ENCODE measurements at places on chromosomes 4 and X.

- no peak for DNase-seq
These were observed 1112.4 kb downstream of the STIM2 start for GRCh38 chr4:27973056-27973455.

DNA sequence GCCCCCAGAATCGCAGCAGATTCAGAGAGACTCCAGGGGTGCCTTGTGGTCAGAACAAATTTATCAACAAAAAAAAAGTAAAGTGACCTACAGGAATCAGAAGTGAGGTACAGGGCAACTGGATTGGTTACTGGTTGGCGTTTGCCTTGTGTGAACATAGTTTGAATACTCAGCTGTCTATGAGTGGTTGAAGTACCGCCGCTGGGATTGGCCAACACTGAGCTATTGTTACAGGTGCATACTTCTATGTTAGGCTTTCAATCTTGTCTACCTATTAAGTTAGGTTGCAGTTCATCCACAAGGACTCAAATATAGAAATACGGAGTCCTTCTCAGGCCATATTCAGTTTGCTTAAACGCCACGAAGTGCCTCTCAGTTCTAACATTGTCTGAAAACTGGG, 993.5 kb upstream of the PRKX start:
- no peak for DNase-seq

- no peak for DNase-seq
These were observed 56.3 kb upstream of the STOX2 start for GRCh38 chr4:183848805-183849204.

DNA sequence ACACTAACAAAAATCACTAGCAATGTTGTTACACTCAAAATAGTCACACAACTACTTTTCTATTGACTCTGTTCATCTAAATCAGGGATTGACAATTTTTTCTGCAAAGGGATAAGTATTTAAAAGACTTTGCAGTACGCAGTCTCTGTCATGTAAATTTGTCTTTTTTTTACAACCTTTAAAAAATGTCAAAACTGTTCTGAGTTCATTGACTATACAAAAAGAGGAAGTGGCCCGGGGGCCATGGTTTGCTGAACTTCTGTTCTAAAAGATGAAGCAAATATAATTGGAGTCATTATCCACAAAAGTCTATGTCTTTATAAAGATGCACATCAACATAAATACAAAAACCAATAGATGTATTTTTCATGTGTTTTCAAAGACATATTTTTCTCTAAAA, 1310.3 kb downstream of the RPA4 start:
- DNase-seq: no peak

DNA sequence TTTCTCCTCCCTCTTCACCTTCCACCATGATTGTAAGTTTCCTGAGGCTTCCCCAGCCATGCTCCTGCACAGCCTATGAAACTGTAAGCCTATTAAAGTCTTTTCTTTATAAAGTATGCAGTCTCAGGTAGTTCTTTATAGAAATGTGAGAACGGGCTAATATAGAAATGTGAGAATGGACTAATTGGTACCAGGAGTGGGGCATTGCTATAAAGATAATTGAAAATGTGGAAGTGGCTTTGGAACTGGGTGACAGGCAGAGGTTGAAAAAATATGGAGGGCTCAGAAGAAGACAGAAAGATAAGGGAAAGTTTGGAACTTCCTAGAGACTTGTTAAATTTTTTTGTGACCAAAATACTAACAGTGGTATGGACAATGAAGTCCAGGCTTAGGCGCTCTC, 959.3 kb downstream of the SH3BGRL start:
- DNase-seq: no peak

DNA sequence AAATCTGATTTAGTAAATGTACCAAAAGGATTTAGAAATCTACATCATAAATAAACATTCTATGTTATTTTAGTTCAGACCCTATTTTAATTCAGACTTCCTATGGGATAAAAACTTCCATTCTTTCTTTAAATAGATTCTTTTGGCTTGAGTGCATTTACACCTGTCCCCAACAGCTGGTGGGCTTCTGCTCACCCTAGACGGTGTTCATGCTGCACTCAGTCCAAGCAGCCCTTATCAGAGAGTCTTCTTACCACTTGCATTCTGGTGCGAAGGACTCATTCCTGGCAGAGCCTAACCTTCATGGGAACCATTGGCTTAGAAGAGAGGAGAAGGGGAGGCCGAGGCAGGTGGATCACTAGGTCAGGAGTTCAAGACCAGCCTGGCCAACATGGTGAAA, 57.3 kb downstream of the NPNT start:
- DNase-seq: no peak

DNA sequence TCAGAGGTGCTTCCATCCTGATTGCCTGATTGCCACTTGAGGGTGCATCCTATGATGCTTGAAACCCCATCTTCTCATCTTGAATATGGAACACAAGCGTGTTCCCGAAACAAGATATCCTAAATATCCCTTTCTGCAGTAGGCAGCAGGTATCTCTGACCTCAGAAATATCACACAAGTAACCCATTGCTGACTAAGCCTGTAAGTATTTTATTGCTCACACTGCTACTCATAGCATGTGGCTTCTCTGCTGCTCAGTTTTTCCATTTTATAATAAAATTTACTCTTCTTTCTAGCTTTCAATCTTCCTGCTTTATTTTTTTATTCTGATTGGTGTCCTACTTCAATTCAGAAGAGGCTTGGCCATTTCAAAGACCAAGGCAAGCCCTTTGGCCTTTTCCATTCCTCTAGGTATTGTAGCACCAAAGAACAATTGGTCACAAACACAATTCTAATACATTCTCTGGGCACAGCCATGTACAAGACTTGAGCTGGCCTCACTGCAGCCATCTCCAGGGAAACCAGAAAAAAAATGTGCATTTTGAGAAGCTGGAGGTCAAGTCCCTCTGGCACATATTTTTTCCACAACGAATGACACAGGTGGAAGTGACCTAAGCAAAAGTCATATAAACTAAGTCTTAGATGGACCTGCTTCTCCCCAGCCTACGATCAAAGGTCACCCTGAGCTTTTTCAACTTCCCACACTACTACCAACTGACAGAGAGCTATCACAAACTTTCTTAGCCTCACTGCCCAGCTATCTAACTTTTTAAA, 107.0 kb downstream of the OR13H1 start:
- DNase-seq: no peak

- DNase-seq: no peak
These were observed 139.9 kb upstream of the USP9X start for GRCh38 chrX:40945361-40945713.

DNA sequence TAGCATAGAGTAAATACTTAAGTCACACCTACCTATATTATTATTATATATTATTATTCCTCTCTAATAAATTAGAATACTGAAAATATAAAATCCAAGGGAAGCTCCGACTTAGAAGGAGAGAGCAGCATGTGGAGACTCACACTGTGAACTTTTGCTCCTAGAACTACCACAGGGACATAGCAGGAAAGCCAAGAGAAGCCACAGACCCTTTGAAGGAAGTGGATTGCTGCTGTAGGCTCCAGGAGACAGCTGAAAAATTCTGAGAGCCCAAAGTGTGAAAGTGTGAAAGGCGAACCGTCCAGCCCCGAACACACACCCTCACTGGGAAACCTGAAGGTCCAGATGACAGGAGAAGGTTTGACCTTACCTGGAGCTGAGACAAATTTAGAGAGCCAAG, 177.0 kb downstream of the FAM13A start:
- no peak for DNase-seq

GRCh38 chr4:79514621-79515329, 106.7 kb upstream of the GK2 start:
- no peak for DNase-seq

- no peak for DNase-seq
These were observed 56.1 kb downstream of the TSPAN5 start for GRCh38 chr4:98602270-98602669.

- DNase-seq: no peak
These were observed 4.1 kb upstream of the CPLX1 start for GRCh38 chr4:829761-830600.

GRCh38 chr4:188374871-188375270, 235.6 kb downstream of the TRIML1 start:
- DNase-seq: no peak

DNA sequence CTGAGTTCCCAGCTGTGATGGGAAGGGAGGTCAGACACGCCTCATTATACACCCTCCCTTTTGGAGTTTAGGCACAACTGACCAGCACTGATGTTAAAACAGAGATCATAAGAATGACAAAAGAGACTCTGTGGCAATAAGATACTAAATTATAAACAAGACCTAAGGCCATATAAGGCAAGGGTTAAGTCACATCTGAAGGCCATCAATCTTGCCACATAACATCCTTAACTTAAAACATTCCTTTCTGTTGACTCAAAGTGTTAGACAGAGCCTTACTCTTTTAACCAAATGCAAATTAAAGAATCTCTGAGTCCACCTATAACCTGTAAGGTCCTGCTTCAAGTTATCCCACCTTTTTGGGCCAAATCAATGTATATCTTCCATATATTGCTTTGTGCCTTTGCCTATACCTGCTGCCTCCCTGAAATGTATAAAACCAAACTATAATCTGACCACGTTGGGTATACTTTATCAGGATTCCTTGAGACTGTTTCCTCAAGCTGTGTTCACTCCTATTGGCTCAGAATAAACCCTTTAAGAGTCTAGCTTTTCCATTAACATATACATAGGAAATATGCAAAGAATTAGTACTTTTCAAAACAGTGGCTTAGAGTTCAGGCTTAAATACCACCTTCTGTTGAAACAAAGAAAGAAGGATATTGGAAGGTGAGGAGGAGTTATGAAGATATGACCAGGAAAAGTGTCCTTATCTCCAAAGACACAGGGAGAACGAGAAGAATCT, 214.4 kb upstream of the PPP1R2C start:
- no peak for DNase-seq

GRCh38 chr4:1502501-1502886, 96.3 kb upstream of the NKX1-1 start:
- DNase-seq: no peak

GRCh38 chr4:169724260-169724659, 33.5 kb downstream of the HPF1 start:
- no peak for DNase-seq

DNA sequence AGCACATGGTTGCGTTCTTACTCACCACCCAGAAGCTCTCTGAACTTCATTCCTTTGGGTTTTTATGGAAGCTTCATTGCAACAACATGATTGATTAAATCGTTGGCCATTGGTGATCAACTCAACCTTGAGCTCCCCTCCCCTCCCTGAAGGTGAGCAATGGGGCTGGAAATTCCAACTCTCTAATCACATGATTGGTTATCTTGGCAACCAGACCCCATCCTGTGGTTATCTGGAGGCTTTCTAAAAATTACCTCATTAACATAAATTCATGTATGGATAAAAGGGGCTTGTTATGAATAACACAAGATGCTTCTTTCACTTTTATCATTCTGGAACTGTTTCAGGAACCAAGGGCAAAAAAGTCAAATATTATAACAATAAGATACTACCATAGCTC, 34.6 kb upstream of the NMU start:
- no peak for DNase-seq

- no peak for DNase-seq
These were observed 3.2 kb downstream of the DGKQ start for GRCh38 chr4:970046-970745.

GRCh38 chr4:134178706-134179105, 22.9 kb downstream of the PABPC4L start:
- DNase-seq: no peak

DNA sequence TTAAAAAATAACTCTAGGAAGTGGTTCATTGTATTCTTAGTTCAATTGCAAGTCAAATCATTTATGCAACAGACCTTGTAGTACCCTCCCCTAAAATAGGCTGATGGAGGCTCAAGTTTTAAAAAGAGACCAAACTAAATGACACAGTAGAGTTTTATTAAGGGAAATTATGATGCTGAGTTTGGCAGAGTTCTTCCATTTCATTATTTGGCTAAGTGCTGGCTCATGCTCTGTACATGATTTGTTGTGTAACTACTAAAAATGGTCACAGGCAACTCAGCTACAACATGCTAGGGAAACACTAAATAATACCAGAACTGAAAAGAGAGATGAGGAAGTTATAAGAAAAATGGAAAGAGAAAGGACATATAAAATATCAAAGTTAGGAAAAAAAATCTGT, 96.1 kb upstream of the TFDP3 start:
- no peak for DNase-seq

All from retina (tissue), 1 donor.